T-helper 1 cell treated with Interleukin-12 subunit alpha and Interleukin-12 subunit beta and Interleukin-4 antibody, amounts not matched to agents 30 ng/mL and 1 ng/mL, for 36 hours (primary cell): ENCODE measurements at places on chromosomes 16 and 17. TPM values are rescaled to one million over a fixed set of nuclear protein-coding genes. Genes with fewer than 3 reads are reported as not detected.

TM4SF5 gene
- 0.22 and 0.83 TPM in 2 replicates for total RNA-seq

ZNF23 gene
- 5.1 TPM in 2 replicates for total RNA-seq

TNS4 gene
- 14.2 and 15.7 TPM in 2 replicates for total RNA-seq

MRPS23 gene
- 40.5 and 42.3 TPM in 2 replicates for total RNA-seq

MYH2 gene
- not detected in 2 replicates for total RNA-seq

CACNG4 gene
- total RNA-seq, result not detected in 2 replicates

SHBG gene
- not detected in 2 replicates for total RNA-seq

FBXO39 gene
- 5.5 and 6.4 TPM in 2 replicates for total RNA-seq

CDK5R1 gene
- total RNA-seq, result 3.5 and 3.9 TPM in 2 replicates

GRB7 gene
- 0.86 and 0.95 TPM in 2 replicates for total RNA-seq

PROCA1 gene
- 5.3 and 7.1 TPM in 2 replicates for total RNA-seq
